ENCODE measurements at places on chromosomes 3 and 15.

- no peak for DNase-seq
These were observed 20.5 kb downstream of the GALK2 start for GRCh38 chr15:49190586-49190985.

- DNase-seq = no peak
These were observed 7.8 kb downstream of the CCDC80 start for GRCh38 chr3:112633191-112633590.

DNA sequence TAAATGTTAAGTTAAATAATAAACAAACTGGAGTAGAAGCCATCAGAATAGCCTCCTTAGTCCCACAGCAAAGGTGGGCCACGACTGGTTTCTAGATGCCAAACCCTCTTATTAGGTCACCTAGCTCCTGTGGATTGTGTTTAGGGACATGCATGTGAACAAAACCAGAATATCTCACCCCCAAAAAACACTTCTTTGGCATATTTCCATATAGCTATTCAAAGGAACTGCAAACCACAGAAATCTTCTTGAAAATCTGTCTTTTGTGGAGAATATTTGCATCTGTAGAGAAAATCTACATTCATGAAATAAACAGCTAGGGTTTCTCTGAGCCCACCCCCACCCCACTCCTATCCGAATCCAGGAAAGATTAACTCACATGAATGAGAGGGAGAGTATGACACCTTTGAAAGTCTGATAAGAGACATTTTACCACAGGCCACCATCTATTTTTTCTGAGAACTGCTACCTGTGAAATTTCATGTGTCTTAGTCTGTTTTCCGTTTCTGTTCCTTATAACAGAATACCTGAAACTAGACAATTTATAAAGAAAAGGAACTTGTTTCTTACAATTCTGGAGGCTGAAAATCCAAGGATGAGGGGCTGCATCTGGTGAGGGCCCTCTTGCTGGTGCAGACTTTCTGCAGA lies 159.4 kb downstream of the NEK10 start:
- no peak for DNase-seq

DNA sequence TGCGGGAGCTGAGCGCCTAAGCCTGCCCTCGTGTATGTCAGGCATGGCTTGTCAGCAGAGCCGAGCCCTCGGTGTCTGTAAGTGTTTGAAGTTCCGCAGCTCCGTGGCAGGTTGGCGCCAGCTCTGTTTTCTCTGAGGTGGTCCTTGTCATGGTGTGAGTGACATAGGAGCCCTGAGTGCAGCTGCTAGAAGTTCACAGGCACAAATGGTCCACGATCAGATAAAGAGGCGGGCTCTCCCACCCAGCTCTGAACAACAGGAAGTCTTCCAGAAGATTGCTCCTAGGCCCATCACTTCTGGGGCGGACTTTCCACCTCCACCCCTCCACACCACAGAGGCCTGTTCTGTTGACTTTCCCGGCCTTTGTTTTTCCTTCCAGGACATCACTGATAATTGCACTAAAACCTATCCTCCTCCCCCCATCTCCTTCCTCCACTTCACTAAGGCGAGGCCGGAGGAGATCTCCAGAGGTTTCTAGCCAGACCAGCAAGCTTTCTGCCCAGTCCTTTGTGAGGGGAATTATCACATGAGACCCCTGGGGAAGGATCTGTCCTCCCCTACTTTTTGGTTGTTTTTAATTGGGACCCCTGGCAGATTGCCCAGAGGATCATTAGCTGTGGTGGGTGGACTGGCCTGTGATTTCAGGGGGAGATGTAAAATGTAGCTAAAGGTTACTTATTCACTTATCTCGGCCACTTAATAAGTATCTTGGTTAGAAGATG lies 19.9 kb downstream of the ITPR1 start:
- DNase-seq = no peak

- no peak for DNase-seq
These were observed 190.6 kb downstream of the CNTN3 start for GRCh38 chr3:74423867-74424266.

DNA sequence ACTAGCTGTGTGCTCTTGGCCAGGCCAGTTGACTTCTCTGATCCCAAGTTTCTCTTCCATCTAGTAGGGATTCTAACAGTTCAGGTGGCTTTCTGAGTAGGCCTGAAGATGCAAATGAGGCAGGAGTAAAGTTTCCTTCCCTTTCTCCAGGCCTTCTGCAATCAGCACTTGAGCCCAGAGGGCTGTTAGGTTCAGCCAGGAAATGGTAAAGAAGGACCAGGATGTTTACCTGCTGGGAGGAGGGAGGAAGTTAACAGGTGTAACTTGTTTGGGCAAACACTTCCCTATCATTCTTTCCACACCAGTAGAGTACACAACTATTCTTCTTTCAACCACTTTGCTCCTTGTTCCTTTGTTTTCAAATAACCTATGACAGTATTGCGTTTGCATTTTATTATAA lies 13.3 kb upstream of the TNFSF10 start:
- no peak for DNase-seq

- DNase-seq = no peak
These were observed 1.5 kb downstream of the ATG3 start for GRCh38 chr3:112560307-112560706.

DNA sequence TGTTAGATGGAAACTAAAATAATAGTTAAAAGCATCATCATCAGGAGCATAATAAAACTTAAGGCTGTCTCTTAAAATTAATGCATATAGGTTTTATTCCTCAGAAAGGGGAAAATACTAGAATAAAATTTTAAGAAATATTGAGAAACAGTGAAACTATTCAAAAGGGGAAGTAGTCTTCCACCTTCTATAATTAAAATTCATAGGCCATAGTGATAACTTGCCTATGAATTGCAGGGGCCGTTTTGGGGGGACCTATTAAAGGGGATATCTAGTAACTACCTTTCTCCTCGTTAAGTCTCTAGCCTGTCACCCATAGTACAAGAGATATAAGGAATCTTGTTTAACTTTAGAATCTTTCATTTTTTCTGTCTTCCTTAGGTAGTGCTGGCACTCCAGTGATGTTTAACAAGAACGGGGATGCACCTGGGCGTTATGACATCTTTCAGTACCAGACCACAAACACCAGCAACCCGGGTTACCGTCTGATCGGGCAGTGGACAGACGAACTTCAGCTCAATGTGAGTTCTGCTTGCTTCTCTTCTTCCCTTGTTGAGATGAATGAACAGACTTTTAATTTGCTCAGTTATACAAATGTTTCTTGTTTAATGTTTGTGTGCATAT lies 600.4 kb downstream of the GRM7 start:
- DNase-seq = no peak

GRCh38 chr3:120057626-120058025 lies 36.6 kb downstream of the GSK3B start:
- DNase-seq = no peak

- peak; percentile 99 for DNase-seq
These were observed at the start of the genes IFT122 and MBD4 for GRCh38 chr3:129439817-129440617. Gene IFT122, plus strand, starts transcription at chr3:129440224. Its CDS starts 107 bp downstream, at chr3:129440331. Gene MBD4, minus strand, starts transcription at chr3:129439948. Its CDS starts 115 bp downstream, at chr3:129439833.

DNA sequence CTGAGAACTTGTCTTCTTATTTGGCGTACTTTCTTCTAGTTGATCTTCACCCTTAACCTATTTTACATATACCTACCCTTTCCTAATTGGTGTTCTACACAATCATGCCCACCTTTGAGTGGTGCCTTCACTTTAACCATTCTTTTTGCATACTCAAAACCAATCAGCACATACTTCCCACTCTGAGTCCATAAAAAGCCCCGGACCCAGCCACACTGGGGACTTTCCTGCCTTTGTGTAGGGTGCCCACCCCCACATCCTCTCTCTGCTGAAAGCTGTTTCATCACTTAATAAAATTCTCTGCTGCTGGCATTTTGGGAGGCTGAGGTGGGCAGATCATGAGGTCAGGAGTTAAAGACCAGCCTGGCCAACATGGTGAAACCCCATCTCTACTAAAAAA lies 15.9 kb upstream of the CHST2 start:
- no peak for DNase-seq

DNA sequence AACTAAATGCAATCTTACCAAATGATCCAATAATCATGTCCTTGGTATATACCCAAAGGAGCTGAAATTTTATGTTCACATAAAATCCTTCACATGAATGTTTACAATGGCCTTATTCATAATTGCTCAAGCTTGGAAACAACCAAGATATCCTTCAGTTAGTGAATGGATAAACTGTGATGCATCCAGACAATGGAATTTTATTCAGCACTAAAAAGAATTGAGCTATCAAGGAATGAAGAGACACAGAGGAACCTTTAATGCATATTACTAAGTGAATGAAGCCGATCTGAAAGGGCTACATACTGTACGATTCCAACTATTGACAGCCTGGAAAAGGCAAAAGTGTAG lies 168.4 kb downstream of the PDE8A start:
- no peak for DNase-seq

DNA sequence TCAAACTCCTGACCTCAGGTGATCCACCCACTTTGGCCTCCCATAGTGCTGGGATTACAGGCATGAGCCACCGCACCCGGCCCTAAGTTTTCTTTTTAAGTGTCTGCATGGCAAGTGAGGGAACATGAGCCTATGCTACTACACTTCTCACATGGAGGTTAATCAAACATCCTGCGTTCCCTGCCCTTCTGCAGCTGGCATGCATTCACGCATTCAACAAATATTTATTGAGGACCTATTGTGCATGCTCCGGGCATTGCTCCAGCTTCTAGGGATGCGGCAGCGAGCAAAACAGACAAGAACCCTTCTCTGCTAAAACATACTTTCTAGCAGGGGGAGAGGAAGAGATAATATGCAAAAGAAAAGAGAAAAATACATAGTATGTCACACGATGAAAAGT lies 42.6 kb upstream of the ACKR4 start:
- no peak for DNase-seq

GRCh38 chr15:52710708-52711389 lies 31.7 kb upstream of the ATOSA start:
- DNase-seq = peak; percentile 11

GRCh38 chr3:194469977-194470376 lies 16.8 kb downstream of the ATP13A3 start:
- no peak for DNase-seq

- DNase-seq = peak; percentile 45
These were observed 16.8 kb downstream of the RPUSD3 start for GRCh38 chr3:9826815-9827573.

DNA sequence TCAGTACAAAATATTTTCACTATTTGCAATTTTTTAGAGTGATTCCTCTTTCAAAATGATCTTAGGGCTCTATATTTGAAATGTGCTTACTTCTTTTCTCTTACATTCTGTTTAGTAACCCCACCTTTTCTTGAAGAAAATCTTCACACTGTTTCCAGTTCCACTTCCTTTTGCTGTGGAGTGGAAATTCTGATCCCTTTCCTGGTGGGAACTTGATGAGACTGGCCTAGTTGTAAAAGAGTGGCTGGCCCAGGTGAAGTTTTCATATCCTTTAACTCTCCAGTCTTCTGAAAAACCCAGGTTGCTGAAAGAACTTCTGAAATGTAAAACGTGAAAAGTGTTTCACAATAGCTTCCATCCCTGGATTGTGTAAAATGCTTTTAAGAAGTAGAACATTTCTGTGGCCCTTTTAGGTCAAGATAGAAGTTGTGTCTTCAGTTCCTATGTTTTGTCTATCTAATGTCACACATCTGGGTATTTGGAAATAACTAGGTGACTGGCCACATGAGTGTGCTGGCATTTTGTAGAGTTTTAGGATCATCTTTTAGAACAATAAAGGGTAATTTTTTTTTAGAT lies 84.8 kb upstream of the LRIG1 start:
- DNase-seq = no peak

DNA sequence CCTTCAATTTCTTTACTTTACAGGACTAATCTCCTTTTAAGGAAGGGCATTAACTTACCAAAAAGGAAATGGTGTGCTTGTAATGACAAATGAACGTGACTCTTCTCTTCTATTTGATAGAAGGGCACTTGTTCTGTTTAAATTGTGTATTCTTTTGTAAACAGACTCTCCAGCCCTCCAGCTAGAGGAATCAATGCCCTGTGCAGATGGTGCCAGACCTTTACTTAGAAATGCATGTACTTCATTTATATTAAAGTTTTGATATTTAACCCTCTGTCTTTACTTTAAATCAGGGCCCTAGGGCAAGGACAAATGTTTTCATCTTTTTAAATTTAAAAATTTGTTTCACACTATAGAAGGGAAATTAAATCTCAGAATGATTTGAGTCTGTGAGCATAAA lies 355.1 kb downstream of the GBE1 start:
- DNase-seq = no peak

- DNase-seq = no peak
These were observed 55.2 kb downstream of the PCSK6 start for GRCh38 chr15:101434032-101434920.

- no peak for DNase-seq
These were observed 295.1 kb downstream of the SHOX2 start for GRCh38 chr3:157810924-157811718.

DNA sequence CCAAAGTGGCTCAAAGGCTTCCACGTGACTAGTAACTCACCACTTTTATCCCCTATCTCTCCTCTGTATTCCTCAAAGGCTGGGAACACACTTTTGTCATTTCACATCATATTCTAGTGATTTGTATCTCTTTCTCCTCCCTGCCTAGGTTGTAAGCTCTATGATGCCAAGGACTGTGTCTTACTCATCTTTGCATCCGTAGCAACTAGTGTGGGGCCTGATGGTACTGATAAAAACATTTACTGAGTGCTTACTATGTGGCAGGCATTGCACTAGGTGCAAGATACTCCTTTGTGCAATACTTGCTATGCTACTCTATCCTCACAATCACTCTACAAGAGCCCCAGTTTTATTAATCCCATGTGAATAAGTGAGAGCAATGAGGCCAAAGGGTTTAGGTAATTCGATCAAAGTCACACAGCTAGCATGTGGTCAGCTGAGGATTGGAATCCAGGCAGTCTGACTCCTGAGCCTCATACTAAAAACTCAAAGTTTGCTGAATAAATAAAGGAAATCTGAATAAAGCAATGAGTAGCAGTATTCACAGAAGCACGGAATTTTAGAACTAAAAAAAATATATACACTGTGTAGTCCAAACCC lies 342.6 kb upstream of the ICE2 start:
- DNase-seq = no peak

DNA sequence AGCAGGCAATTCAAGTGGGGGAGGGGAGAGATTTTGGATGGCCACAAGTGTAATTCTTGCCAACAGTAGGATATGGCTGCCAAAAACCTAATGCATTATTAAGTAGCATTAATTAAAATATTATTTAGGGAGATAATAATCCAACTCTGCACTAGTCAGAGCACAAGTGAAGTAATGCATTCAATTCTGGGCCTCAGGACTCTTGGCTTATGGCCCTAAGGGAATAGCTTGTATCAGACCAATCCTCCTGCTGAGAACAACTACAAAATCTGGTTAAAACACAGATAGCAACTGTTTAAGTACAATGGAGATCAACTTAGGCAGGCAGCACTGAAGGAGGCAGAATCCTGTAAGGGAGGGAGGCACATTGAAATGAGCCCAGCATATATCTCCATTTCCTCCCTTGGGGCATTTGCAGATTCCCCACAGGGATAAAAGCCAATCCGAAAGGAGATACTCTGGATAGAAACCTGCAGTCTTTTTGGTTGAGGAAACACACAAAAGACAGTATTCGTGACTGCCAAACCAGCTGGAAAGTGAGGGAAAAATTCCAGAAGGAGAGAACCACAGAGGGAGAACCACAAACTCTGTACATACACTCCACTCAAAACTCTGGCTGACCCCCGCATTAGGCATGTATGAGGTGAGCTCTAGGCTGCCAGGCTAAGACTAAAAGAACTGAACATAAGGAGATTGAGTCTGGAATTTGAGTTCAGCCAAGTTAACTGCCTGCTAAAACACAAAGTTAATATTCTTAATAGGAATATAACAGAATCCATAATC lies 57.4 kb downstream of the ETFA start:
- DNase-seq = no peak

- DNase-seq = no peak
These were observed 153.5 kb upstream of the GOLIM4 start for GRCh38 chr3:168249205-168249549.

Measured in activated CD4-positive, alpha-beta T cell treated with anti-CD3 and anti-CD28 coated beads, Interleukin-2, Interleukin-6, amounts not matched to agents 100 ng/mL and 50 ng/mL, durations not matched to agents 16 hours and 8 hours (primary cell).